H4 (cell line): ENCODE measurements at places on chromosomes 3 and 15.

DNA sequence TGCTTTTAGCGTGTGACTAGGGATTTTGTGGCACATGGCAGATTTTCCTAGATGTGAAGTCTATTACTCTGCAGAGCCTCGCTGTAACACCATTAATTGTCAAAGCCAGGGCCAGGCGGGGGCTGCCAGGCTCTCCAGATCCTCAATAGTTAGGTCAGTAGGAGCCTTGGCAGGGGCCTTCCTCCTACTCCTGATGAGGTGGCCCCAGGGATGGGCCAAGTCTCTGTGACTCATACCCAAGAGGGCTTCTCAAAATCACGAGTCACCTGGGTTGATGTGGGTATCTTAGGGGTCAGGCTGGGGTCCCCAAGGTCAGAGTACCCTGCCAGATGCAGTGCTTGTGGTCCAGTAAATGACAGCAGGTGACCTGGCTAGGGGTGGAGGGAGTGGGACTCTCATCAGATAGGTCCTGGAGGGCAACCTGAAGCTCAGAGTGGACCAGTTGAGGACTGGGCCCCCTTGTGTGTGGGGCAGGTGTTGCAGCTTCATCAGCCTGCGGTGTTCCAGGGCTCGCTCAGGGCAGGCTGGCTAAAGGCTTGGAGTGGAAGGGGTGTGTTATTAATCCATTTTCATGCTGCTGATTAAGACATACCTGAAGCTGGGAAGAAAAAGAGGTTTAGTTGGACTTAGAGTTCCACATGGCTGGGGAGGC, 88.5 kb upstream of the MYZAP start:
- no peak for DNase-seq

GRCh38 chr15:68311859-68312557, 34.5 kb downstream of the FEM1B start:
- no peak for DNase-seq

DNA sequence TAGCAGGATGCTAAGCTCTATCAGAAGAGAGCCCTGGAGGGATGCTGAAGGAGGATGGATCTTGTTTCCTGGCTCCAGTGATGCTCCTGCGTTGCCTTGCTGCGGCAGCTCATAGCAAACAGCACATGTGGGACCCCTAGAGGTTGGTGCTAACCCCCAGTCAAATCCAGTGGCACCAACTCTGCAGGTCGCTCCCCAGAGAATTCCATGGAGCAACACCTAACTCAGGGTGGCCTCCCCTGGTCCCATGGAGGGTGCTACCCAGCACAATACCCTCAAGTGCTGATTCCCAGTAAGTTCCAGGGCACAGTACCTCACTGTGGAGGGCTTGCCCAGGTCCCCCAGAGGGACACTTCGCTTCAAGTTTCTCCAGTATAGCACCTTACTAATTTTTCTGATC, 231.2 kb downstream of the NEK10 start:
- DNase-seq = no peak

- no peak for DNase-seq
These were observed 32.0 kb downstream of the ATG7 start for GRCh38 chr3:11304175-11304574.

DNA sequence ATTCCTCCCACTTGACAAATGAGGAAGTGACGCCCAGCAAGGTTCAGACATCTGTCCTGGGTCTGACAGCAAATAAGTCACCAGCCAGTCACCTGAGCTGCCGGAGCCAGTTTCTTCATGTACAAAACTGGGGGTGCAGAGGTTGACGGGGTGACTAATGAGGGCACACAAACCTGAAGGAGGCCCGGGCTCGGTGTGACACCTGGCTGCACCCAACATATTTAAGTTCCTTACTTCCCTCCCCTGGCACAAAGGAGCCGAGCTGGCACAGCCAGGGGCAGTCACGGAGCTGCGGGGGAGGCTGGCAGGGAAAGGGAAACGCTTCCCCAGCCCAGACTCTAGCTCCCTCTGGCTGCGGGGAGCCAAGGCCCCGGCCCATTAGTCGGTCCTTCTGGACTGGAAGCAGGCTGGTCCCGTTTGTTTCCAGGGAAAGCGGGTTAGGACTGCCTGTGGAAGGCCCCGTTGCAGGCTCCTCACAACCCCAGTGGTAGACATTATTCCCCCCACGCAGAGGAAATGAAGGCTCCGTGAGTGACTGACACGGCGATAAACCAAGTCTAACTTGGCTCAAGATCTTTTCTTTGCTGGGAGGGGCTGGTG, 2.3 kb downstream of the FBXL22 start:
- peak; percentile 35 for DNase-seq
